ENCODE measurements at places on chromosomes 4 and X.
A peak's percentile ranks its signal among the peaks of the same experiment; 100 is the strongest.

DNA sequence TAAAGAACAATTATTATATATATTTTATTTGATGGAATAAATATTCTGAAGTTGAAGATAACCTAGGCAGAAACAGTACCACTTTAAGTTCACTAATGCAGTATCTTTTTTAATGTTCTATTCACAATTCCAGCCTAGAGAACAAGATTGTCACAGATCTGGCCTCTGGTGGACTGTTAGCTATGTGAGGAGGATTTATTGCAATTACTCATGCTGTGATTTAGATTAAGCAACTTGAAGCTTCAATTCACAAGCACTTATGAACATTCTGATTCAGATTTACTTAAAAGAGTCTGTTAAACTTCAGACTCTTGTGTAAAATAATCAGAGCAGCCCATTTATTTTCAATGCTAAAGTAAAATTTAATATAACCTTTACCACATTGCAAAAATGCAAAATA, 1489.8 kb downstream of the STIM2 start:
- no peak for DNase-seq

- no peak for DNase-seq
Observed at GRCh38 chr4:94801016-94801415, 43.3 kb downstream of the BMPR1B start.

- DNase-seq = no peak
Observed at GRCh38 chrX:108527724-108528123, 88.1 kb downstream of the COL4A5 start.

DNA sequence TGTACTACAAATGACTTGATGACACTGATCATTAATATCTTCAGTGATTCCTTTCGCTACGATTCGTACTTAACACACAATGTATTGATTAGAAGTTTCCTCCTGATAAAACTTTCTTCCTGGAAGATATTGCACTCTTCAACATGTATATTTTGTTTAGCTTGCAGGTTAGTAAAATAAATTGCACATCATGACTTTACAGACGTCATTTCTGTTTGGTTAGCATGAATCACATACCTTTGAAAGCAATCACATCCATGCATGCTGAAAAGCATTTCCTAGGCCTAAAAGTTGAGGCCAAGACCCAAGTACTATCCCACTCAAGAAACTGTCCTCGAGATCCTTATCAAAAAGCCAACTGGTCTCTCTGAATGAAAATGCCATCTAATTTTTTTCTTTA, 1841.0 kb upstream of the PCDH7 start:
- DNase-seq = no peak

DNA sequence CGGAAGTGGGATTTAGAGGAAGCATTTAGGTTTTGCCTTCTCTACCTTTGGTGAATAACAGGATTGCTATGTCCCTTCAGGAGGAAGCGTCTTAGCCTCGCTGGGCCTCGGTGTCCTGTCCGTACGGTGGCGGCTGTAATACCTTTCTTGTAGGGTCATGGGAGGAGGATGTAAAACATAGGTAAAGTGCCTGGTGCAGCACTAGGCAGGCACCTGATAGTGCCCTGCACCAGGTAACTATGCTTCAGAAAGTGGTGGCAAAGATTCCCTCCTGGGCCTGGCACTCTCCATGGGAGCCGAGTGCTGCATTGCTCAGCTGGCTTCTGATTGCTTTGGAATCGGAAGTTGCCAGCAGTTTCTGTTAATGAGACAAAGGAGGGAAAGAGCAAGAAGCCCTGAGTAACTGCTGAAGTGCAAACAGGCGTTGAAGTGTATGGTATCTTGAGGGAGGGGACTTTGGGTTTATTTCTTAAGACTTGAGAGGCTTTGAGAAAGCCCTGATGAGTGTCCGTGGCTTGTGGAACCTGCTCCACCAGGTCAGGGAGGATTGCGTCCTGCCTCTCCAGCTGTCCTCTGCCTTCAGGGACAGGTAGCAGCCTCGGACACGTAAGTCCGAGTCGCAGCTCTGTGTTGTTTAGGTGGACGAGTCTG, 45.8 kb downstream of the TBC1D14 start:
- DNase-seq = no peak

DNA sequence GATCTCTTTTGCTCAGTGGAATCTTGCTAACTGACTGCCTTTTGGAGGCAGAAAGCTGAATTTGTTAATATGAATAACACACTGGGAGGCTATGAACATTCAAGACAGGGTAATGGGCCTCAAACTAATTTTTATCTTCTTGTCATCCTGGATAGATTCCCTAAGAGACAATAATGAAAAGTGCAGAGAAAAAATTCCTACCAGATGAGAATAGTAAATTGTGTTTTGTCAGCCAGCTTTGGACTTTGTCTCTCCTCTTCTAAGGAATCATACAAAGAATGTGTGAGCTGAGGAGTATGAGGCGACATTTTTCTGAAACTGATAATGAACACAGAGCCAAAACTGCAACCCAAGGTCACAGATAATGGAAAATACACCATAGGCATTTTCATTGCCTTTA, 649.3 kb downstream of the IQCM start:
- no peak for DNase-seq

DNA sequence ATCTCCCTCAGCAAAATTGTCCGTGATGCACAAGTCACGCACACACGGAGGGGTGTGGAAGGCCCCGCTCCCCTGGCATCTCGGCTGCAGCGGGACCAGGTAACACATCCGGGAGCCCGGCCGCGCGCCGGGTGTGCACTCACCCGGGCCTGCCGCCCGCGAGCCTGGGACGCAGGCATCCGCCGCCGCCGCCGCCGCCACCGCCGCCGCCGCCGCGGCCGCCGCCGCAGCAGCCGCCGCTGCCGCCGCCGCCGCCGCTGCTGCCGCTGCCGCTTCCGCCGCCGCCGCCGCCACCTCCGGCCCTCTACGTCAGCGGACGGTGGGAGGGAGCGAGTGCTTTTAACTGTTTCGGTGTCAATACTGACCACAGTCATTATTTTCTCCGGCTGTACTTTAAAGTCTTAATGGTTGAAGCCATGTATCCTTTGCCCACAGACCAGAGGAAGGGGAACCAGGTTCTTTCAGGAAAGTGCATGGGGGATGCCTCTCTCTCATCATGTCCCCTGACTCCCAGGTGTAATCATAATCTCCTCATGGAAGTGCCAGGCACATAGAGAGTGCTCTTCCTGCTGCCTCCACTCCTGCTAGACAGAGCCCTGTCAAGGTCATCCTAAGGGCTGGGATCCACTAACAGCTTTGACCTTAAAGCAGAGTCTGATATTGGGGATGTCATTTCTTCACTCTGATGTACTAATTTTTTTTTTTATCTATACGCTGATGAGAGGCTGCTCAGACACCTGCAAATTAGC, 38.0 kb downstream of the MAGEE2 start:
- peak; percentile 37 for DNase-seq

GRCh38 chr4:152961014-152961772, 25.1 kb downstream of the FHDC1 start:
- DNase-seq = no peak

- DNase-seq = no peak
Observed at GRCh38 chr4:145098675-145099037, 545 bp downstream of the ABCE1 start.
